ENCODE measurements at places on chromosomes 2 and 18. TPM values are rescaled to one million over a fixed set of nuclear protein-coding genes. Genes with fewer than 3 reads are reported as not detected.

GRCh38 chr2:44956843-44957242, 15.3 kb downstream of the SIX3 start:
- no peak overlapping the region for H3K27ac ChIP-seq
- no peaks in the 10 kb centered on the region for H3K36me3 ChIP-seq
- no peak overlapping the region for H3K4me3 ChIP-seq
- DNase-seq = no peak

GRCh38 chr2:8555543-8555942, 126.3 kb upstream of the ID2 start:
- no peaks in the 10 kb centered on the region for H3K4me1 ChIP-seq
- H3K27ac ChIP-seq = no peak overlapping the region
- H3K27me3 ChIP-seq = no peaks in the 10 kb centered on the region
- H3K36me3 ChIP-seq = no peaks in the 10 kb centered on the region
- DNase-seq = no peak
- H3K4me3 ChIP-seq = no peak overlapping the region

DNA sequence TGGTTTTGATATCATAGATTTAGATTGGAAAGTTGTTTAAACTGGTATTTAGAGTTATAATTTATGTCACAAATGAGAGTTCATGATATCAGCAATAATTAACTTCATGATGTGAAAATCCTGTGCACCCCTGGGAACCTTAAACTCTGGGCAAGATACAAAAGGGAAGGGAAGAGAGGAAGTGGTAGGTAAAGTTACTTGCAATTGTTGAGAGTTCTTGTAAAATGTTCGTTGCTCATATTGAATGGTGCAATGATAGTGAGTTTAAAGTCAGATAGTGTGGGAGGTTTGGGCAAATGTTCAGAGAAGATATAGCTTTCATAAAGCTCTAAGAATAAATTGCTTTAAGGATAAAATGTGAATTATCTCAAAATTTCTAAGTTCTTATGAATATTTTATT, 75.4 kb downstream of the SP110 start:
- no peak for DNase-seq
- no peak overlapping the region for H3K4me3 ChIP-seq
- H3K36me3 ChIP-seq = no peaks in the 10 kb centered on the region
- H3K4me1 ChIP-seq = no peaks in the 10 kb centered on the region

- H3K27ac ChIP-seq = no peak overlapping the region
- no peak overlapping the region for H3K4me3 ChIP-seq
- peaks cover 35% of the 10 kb centered on the region for H3K4me1 ChIP-seq
- no peak for DNase-seq
- no peaks in the 10 kb centered on the region for H3K36me3 ChIP-seq
Measured at GRCh38 chr2:19542796-19543662, 184.6 kb upstream of the OSR1 start.

The CAVIN2 gene
- total RNA-seq = 138 TPM

The HMSD gene
- not detected for total RNA-seq

GRCh38 chr2:218894151-218894879, 13.7 kb downstream of the WNT10A start:
- H3K4me1 ChIP-seq = peaks cover 30% of the 10 kb centered on the region
- peaks cover 76% of the 10 kb centered on the region for H3K27me3 ChIP-seq
- no peak for DNase-seq
- no peaks in the 10 kb centered on the region for H3K36me3 ChIP-seq
- H3K4me3 ChIP-seq = no peak overlapping the region
- H3K27ac ChIP-seq = no peak overlapping the region

DNA sequence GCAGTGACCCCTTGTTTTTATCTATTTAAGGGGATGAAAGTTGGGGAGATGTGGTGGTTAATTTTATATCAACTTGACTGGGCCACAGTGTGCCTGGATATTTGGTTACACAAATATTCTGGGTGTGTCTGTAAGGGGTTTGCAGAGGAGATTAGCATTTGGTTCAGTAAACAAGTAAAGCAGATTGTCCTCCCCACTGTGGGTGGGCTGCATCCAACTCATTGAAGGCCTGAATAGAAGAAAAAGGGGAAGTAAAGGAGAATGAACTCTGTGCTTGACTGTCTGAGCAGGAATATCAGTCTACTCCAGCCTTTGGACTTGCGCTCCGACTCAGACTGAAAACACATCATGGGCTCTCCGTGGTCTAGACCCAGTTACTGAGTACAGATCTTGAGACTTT, 80.9 kb downstream of the GCA start:
- no peak for DNase-seq
- H3K4me1 ChIP-seq = no peaks in the 10 kb centered on the region
- no peaks in the 10 kb centered on the region for H3K36me3 ChIP-seq

The MAPK4 gene
- total RNA-seq = 16.1 TPM

DNA sequence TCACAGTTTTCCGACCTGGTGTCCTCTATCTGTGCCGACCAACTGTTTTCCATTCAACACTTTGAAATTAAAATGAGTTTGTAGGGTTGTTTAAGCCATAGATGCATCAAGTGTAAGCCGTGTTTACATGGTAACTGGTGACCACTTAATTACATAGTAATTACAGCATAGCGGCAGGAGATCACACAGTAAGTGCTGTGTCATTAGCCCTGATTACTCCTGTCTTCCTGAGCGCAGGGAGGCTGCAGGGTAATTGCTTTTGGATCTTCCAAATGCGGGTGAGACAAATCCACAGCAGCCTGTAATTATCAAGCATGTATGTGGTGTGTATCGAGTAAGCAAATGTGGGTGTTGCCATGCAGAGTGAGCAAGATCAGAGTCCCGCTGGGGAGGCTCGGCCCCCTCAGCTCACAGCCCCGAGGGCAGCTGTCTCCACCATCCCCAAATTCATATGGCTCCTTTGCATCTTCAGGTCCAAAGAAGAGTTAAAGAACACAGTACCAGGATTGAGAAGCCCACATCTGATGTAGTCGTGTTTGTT, 71.5 kb upstream of the HDAC4 start:
- no peak overlapping the region for H3K4me3 ChIP-seq
- DNase-seq = peak; percentile 14
- H3K27ac ChIP-seq = no peak overlapping the region
- no peaks in the 10 kb centered on the region for H3K27me3 ChIP-seq
